EL (cell line): ENCODE measurements at places on chromosomes 3 and 15.

- peak; percentile 44 for DNase-seq
These were observed 718 bp downstream of the BNIP2 start for GRCh38 chr15:59688423-59688781.

GRCh38 chr3:188452158-188452772, 298.3 kb downstream of the LPP start:
- DNase-seq = no peak

GRCh38 chr3:133137042-133137996, 99.1 kb downstream of the TMEM108 start:
- no peak for DNase-seq

- DNase-seq = no peak
These were observed 14.9 kb upstream of the ULK3 start for GRCh38 chr15:74857671-74858368.
